ENCODE measurements at places on chromosomes 12 and 14.

DNA sequence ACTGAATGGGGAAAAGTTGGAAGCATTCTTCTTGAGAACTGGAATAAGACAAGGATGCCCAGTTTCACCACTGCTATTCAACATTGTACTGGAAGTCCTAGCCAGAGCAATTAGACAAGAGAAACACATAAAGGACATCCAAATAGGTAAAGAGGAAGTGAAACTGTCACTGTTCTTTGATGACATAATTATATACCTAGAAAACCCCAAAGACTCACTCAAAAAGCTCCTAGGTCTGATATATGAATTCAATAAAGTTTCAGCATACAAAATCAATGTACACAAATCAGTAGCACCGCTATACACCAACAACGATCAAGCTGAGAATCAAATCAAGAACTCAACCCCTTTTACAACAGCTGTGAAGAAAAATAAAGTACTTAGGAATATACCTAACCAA is 157.3 kb upstream of the DDHD1 start:
- DNase-seq: no peak

DNA sequence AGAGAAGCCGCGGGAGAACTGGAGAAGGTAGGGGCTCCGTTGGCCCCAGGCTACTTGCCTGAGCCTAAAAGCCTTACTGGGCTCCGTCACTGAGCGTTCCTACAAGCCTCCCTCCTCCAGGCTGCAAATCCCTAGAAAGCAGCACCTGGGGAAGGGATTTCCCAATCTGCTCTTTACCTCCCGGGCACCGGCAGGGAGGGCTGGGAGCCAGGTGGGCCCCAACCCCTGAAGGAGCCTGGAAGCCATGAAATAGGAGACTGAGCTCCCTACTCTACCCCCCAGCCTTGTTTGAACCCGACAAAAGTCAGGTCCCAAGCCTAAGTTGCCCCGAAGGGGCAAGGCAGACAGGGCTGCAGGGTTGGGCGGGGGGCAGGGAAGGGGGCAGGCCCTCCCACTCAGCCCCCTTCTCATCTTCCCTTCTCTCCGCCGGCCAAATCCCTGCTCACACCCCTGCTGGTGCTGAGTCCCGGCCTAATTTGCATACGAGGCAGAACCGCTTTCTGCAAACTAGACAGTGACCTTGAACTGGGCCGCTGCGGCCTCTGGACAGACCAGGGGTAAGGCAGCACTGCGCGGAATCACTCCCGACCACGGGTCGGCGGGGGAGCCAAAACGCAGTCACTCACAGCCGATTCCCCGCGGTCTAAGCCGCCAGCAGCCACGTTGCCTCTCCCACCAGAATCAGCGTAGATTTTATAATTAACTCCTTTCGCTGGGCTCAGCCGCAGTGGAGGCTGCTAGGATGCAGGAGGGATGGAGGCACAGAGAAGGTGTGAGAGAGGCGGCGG is 3.7 kb upstream of the HOXC12 start:
- no peak for DNase-seq

- no peak for DNase-seq
These were observed 58.1 kb downstream of the TRHDE start for GRCh38 chr12:72330301-72330700.

- DNase-seq: no peak
These were observed 41.3 kb upstream of the PNMA1 start for GRCh38 chr14:73755434-73756014.

All from activated CD8-positive, alpha-beta memory T cell treated with anti-CD3 and anti-CD28 coated beads for 48 hours (primary cell).